Activated CD4-positive, alpha-beta memory T cell treated with anti-CD3 and anti-CD28 coated beads, Interleukin-2, amount 10 ng/mL, durations not matched to agents 7 days and 5 days (primary cell): ENCODE measurements at places on chromosomes 5 and 9. TPM values are rescaled to one million over a fixed set of nuclear protein-coding genes. Genes with fewer than 3 reads are reported as not detected.
A peak's percentile ranks its signal among the peaks of the same experiment; 100 is the strongest.

- DNase-seq = no peak
Measured at GRCh38 chr5:160165137-160166068, 46.2 kb upstream of the PWWP2A start.

- no peak for DNase-seq
Measured at GRCh38 chr5:38692781-38693527, 136.5 kb upstream of the LIFR start.

- DNase-seq = no peak
Measured at GRCh38 chr9:88873635-88874034, 117.6 kb upstream of the S1PR3 start.

GRCh38 chr5:66553916-66554575, 42.1 kb upstream of the MAST4 start:
- DNase-seq = peak; percentile 24

GRCh38 chr5:138186002-138186447, 7.1 kb downstream of the KIF20A start:
- DNase-seq = no peak

DNA sequence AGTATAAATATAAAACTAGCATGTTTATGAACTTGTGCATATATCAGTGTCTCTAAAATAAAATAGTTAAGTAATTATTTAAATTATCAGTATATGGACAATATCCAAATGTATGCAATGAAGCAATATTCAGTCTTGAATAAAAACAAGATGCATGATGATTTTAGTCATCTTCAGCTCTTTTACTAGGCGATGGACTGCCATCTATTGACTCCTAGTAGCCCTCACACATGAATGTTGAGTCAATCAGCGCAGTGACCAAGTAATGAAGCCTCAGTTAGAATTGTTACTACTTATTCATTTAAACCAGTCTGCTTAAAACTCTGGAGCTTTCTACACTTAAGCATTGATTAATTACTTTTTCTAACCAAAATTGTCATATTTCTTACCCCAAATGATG, 92.9 kb upstream of the GRHPR start:
- DNase-seq = no peak

DNA sequence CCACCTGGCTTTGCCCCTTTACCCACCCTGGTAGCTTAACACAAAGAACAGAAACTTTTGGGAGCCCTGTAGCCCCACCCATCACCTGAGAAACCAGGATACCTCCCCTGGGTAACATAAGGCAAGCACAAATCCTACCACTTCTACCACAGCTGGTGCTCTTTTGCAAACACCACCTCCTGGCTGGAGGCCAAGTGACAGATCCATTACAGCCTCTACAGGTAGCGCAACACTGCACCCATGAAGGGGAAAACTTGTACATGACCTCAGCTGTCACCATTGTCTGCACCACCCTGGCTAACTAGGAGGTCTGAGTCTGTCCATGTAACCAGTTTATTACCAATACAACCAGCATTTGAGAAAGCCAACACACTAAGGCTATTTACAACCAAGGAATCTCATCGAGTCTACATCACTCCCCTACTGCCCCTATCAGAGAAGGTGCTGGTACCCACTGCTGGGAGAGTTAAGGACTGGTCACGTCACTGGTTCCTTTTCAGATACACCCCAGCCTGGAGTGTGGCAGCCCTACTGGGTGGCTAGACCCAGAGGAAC, 128.6 kb downstream of the PJA2 start:
- no peak for DNase-seq

DNA sequence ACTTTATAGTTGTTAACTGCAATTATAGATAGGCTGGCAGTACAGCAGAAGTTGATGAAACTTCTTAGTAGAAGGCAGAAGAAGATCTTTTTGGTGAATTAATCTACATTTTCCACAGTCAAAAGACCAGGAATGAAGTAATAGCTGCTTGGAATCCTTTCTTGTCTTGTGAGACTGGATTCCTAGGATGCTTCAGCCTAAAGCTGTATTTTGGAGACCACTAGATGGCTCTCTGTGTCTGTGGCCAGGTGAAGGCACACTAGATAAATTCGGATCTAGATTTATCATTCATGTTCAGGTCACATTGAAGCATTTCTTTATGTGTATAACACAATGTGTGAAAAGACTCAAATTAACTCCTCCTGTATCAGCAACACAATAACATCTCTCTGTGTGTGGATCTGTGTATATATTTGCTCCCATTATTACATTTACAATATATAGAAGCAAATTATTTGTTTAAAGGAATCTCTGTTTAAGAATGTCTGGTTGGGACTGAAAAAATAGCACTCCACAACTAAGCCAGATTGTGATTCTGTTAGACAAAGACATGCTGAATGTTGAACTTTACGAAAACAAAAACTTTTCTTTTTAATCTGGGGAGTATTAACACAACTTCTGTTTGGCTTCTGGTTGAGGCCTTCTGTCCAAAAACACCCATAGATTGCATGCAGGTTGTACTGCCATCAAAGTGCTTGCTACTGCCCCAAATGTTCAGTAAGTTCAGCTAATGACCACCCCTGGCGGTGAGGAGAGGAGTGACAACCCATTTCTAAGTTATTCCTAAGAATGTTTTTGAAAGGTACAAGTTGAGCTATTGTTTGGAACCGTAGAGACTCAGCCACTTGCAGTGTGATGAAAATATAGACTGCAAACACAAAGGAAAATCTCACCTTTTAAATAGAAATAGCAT, 10.6 kb downstream of the GRIN3A start:
- DNase-seq = no peak

DNA sequence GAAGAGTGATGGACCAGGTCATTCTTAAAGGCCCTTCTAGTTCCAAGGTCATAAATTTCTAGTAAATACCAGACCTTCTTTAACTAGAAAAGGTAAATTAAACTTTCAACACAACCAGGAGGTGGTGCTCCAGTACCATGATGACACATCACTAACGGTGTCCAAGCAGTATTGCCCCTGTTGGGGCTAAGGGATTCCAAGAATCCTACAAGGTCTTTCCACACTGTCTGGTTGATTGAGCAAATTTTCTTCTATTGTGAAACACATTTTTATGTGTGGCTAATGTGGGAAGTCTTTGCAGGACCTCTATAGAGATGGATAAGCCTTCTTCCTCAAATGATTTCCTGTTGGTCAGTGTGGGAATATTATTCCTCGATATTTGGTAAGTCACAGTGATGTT, 459.6 kb upstream of the PAPPA start:
- no peak for DNase-seq

DNA sequence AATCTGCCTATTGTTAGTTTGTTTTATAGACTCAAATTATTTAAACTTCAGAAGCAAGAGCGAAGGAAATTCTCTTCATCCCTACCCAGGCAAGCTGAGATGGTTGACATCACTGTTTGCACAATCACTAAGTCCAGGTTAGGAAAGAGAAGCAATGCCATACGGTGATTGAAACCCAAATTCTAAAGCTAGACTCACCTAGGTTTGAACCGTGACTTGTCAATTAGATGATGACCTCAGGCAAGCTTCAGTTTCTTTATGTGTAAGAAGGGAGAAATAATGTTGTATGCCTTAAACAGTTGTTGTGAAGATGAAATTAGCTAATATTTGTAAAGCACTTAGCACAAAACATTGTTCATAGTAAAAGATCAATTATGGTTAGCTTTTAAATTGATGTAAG, 96.5 kb upstream of the ANKRD55 start:
- no peak for DNase-seq

- DNase-seq = no peak
Measured at GRCh38 chr5:95471942-95472341, 80.8 kb downstream of the FAM81B start.

The SOHLH1 gene
- total RNA-seq = not detected

The SVEP1 gene
- not detected for total RNA-seq

The PCDHA12 gene
- not detected for total RNA-seq

The SUSD3 gene
- total RNA-seq = 71.4 TPM

The SLCO6A1 gene
- not detected for total RNA-seq

The RAB3C gene
- not detected for total RNA-seq

The LRRC19 gene
- total RNA-seq = not detected

The TAF11L5 gene
- total RNA-seq = not detected

The CDX1 gene
- total RNA-seq = not detected

The TNC gene
- total RNA-seq = 0.03 TPM

The PPP3R2 gene
- not detected for total RNA-seq
